ENCODE measurements at places on chromosomes 13 and 19.

DNA sequence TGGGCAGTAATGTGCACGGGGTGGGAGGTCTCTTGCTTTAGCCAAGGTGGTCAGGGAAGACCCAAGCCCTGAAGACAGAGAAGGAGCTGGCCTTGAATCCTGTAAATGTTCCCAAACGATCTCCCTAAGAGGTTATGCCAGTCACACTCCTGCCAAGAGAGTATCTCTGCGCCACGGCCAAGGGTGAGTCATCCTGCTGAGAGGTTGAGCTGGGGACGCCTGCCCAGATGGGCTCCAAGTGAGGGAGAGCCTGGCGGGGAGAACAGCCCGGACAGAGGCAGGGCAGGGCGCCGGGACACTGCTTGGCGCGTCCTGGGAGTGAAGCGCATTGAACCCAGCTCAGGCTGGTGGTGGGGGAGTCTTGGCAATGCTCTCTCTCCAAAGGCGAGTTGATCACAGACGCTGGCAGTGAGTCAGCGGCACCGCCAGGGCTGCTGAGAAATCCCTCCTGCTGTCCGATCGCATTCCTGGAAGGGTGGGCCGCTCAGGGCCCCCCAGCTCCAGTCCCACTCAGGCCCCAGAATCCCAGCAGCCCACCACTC, 16.4 kb downstream of the SULT2B1 start:
- DNase-seq: no peak

DNA sequence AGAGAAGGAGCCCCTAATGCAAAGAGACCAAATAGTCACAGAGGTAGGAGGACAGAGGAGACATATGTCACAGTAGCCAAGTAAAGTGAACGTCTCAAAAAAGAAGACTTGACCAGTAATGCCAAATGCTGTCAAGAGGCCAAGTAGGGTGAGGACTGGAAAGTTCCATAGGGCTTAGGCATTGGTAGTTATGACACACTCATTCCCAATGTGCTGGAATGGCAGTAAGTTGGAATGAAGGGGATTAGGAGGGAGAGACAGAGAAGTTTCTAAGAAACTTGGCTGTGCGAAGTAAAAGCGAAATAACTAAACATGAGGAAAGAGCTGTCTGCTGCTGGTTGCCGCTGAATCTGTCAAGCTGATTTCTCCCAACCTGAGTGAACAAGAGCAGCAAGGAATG, 14.9 kb upstream of the FRY start:
- DNase-seq: no peak

DNA sequence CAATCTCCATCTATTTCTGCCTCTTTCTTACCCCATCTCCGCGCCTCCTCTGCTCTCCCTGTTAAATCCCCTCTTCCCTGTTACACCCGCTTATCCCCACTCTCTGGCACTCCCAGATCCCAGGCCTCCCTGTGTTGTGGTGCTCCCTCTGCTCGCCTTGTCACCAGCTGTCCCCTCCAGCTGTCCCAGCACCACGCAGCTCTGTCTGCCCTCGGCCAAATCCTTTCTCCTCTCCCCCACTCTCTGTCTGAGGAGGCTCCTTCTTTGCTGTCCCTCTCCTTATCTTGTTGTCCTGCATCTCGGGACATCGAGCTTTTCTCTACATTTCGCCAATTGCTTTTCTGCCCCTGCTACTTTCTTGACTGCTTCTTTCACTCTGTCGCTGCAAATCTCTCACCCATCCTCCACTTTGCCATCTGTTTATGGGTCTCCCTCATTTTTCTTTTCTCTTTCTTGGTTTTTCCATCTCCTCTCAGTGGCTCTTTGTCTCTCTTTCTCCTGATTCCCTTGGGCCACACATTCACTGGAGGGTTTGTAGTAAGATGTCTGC, 941 bp downstream of the ZNF160 start:
- no peak for DNase-seq

DNA sequence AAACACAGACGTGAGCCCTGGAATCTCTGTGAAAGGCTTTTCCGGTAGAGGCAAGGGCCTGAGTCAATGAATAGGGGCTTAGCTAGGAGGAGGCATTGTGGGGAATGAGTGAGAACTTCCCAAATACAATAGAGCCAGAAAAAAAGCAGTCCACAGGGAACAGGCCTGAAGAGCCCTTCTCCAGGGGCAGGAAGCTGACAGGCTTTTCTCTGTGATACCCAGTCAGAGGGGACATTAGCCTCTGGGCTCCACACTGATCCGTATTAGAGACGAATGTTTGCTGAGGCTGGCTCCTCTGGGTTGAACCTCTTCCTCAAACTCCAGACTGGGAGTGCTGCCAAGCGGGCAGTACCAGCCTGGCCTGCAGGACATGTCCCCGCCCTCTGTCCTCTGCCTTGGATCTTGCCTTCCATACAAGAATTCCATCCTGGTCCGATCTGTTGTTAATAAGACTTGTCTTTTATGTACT, 2.3 kb downstream of the DHRS12 start:
- DNase-seq: no peak

GRCh38 chr19:2527171-2527570, 51.2 kb downstream of the GADD45B start:
- no peak for DNase-seq

DNA sequence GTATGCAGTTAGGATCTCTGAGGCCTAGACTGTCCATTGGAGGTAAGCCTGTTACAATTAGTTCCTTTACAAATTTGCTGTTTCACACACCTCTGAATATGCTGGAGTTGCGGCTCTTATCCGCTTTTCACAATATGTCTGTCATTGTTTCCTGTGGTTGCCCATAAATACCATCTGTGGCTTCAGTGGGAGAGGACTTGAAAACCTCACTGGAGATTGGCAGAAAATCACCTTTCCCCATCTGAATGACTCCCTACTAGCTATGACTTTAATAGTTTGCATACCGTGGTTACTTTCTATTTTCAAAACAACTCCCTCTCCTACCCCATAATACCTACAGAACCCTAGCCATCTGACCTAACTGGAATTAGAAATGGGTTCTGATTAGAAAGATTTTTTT, 454.3 kb downstream of the PCDH17 start:
- no peak for DNase-seq

GRCh38 chr13:29266756-29267733, 328.4 kb downstream of the SLC7A1 start:
- no peak for DNase-seq

GRCh38 chr19:53076984-53077383, 26.2 kb downstream of the ZNF160 start:
- DNase-seq: no peak

DNA sequence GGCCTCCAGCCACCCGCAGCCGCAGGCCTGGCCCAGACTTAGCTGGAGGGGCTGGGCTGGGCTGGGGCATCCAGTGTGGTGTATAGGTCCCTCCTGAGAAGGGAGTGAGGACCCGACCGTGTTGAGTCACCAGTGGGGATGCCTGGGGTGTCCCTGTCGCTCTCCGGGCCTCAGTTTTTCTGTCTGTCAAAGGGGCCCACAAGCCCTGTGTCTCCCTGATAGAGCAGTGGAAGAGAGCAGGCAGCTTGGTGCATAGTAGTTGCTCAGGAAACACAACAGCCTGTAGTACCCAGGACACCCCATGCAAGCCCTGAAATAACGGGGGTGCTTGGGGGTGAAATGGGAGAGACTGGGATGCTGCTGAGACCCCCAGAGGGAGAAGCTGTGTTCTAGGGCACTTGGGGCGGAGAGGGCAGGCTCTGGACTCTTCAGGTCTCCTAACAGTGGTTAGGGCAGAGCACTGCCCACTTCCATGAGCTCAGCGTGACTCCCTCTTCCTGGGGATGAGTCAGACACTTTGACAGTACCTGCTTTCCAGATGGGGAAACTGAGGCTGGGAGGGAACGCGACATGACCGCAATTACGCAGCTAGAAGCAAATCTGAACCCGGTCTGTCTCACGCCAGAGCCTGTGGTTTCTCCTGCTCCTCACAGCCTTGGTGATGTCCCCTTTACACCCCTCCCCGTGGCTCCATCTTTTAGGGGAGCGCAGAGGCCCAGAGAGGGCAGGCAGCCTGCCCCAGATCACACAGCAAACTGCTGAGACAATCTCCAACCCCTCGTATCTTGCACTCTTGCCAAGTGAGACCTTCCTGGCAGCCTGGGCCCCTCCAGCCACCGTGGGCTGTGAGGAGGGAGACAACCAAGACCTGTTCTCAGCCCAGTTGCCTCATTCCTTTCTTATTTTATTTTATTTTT, 692 bp downstream of the SULT2B1 start:
- DNase-seq: no peak

GRCh38 chr13:102510072-102510471, 86.7 kb upstream of the TPP2 start:
- no peak for DNase-seq

DNA sequence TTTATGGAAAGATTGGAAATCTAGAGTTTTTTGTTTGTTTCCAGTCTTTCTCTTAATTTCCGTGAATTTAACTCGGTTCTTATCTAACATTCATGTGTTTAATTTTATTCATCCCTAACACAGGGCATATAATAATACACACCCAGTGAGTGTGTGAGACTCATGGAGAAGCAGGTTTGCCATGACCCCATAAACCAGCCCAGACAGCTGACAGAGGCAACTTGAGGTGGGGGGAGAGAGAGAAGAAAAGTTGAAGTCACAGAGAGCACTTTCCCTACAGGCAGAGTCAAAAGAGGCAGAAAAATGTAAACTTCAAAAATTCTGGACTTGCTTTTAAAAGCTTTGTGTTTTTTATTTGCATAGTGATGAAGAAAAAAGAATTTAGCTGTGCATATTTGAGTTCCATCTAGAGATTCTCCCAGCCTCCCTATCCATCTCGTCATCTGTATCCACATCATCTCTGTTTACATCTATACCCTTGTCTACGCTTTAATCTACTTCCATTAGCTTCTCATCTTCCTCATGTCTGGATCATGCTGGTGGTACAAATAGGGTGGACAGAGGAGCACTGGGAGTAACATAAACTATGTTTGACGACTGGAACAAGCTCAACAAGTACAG, 60.2 kb downstream of the THSD1 start:
- DNase-seq: no peak

- no peak for DNase-seq
Measured at GRCh38 chr13:100815476-100816046, 141.0 kb upstream of the TMTC4 start.
